ENCODE measurements at places on chromosomes 2 and 18.

GRCh38 chr2:157497638-157498314, 53.9 kb upstream of the CYTIP start:
- DNase-seq: peak; percentile 38

- DNase-seq: no peak
Measured at GRCh38 chr2:148455791-148456190, 188.8 kb upstream of the EPC2 start.

GRCh38 chr2:158953926-158954763, 14.3 kb upstream of the TANC1 start:
- DNase-seq: no peak

GRCh38 chr2:20593072-20594034, 57.5 kb downstream of the HS1BP3 start:
- DNase-seq: no peak

DNA sequence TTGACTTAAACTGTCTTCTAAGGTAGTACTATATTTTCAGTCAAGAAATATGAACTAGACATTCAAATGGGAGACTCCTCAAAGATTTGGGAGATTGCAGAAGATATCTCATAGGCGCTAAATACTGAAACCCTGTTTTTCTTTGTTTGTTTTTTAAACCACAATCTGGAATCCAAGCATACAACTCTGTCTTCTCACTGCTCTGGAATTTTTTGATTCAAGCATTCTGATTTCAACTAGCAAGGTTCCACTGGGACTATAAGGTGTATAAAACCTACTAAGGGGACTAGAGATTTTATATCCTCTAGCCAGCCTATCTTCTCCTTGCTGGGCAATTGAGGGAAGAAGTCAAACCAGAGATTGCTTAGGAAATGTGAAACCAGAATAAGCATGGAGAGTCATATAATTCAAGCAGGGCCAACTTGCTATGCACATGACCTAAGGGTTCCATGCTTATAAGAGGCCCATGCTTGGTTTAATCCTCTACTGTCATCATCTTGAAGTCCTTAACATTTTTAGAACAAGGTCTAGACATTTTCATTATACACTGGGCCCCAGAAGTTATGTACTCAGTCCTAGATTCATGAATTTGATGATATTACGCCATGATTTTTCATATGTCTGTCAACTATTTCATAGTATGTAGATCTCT, 405.5 kb downstream of the PARD3B start:
- no peak for DNase-seq

DNA sequence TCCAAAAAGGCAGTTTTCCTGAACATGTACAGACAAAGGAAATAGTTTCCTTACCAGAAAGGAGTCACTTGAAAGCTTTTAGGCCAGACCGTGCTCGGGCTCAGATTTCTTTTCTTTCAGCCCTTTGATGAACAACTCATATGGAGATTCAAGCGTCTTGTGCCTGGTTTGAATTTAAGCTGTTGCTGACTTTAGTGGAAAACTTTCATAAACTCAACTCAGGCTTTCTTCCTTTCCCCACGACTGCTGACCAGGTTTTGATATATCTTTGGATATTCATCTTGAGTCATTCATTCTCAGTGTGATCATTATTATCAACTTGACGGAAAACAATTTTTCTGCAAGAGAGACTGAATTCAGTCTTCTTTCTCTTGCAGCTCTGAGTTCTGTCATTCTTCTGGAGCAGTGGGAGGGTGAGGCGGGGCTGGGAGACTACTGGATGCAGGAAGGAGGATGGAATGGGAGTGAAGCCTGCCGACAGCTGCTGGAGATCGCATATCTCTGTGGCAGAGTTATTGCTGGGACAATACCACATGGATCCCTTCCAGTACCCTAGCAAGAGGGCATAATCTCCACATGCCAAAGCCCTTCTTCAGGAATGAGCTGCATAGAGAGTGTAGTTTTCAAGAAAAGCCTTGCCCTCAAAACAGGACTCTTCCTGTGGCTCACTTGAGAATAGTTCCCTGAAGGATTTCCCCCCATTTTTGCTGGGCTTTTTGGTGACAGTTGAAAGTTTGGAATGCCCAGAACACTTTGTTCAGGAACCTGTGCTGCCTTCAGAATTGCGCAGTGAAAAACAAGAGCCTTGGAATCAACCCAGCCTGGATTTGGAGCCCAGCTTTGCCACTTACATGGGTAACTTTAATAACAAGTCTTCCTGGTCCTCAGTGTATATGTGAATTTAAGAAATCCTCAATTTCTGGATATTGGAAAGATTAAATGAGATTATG, 364.4 kb downstream of the ZNF521 start:
- DNase-seq: no peak

- DNase-seq: no peak
Measured at GRCh38 chr2:109690822-109691541, 76.8 kb downstream of the SOWAHC start.

GRCh38 chr2:81739966-81740365, 1435.4 kb upstream of the LRRTM1 start:
- no peak for DNase-seq

DNA sequence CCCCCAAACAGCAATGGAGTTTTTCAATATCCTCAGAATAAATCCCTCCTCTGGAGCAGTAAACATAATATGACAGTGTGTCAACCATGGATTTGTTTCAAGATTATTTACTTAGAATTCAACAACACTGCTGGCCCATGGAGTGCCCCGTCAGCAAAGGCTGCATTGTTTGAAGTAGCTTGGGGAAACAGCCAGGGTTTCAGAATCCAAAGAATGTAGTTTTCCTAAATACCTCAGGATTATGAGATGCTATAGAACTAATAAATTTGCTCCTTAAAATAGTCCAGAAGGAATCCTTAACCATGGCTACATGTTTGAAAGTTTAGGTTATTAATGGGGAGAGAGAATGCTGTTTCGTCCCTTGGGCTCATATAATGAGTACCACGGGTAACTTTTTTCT, 13.1 kb upstream of the CETN1 start:
- DNase-seq: no peak

GRCh38 chr2:7375901-7376300, 458.7 kb downstream of the RNF144A start:
- no peak for DNase-seq

DNA sequence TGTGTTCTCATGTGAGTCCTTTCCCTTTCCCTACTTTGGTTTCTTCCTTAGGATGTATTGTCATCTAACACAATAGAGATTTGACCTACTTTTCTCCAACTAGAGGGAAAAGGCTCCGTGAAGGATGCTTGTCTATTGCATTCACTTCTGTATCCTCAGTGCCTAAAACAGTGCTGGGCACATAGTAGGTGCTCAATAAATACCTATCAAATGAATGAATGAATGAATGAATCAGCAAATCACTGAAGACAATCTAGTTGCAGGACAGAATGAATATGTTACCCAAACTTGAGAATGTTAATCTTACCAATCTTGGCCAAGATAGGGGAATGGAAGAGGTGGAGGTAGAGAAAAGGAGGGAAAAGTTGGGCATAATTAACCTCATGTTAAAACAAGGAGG, 277.0 kb upstream of the FBXO11 start:
- no peak for DNase-seq

DNA sequence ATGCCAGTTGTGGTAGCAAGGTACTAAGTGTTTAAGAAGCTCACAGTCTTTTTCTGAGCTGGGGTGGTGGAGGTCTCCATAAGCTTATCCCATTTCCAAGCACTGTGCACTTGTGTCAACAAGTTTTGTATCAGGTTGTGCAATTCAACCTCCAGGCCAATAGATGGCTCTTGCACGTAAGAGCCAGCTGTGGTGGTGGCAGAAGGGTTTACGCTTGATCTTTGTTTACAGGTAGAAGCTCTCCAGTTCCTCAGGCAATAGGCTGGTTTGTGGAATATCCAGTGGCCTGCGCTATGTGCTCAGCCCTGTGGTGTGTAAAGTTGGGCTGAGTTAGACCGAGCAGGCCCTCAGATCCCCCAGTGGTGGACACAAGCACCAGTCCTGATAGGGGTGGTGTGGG, 89.7 kb upstream of the CNTNAP5 start:
- no peak for DNase-seq

GRCh38 chr2:118246726-118247125, 158.5 kb downstream of the INSIG2 start:
- no peak for DNase-seq

GRCh38 chr2:183029219-183029618, 9.0 kb downstream of the NCKAP1 start:
- no peak for DNase-seq

DNA sequence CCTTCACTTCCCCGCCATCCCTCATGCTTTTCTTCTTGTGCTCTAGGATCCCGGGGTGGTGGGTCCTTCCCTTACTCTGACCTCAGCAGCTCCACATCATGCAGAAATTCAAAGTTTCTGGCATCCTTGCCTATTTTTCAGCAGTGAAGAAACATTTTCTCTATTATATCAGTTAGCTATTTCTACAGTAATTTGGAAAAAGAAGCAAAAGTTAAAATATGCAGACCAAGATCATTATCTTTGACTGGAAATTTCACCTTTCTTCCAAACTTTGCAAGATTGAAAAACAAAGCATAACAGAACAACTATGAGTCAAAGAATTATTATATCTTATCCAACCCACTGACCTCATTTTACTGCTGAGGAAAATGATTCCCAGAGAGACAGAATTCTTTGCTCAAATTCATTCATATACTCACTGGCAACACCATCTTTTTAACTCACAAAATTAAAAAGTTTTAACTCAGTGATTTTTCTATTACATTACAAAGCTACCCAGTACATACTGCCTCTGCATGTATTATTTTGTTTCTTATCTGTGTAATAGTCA, 40.5 kb downstream of the ANTXR1 start:
- DNase-seq: no peak

- no peak for DNase-seq
Measured at GRCh38 chr2:233093721-233094120, 33.6 kb downstream of the INPP5D start.

DNA sequence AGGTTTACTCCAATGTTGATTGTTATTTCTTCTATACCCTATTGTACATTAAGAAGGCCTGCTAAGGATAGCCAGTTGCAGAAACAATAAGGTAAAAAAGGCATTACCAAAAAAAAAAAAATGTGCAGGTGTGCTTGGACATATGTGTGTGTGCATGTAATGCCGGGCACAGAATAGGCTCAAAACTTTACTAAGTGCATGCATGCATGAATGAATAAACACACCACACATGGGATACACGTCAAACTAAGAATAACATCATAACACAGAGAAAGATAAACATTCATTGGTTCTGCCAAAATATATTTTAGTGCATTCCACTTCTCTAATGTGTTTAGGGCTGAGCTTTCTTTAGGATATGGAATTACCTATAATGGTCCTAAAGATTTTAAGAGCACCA, 298.2 kb downstream of the TCF4 start:
- no peak for DNase-seq

GRCh38 chr2:20573620-20574422, 77.1 kb downstream of the HS1BP3 start:
- no peak for DNase-seq

GRCh38 chr2:145652036-145652435, 1132.1 kb upstream of the ZEB2 start:
- DNase-seq: no peak

- DNase-seq: no peak
Measured at GRCh38 chr2:152464851-152465470, 130.0 kb downstream of the FMNL2 start.

- DNase-seq: no peak
Measured at GRCh38 chr2:313991-314390, 26.1 kb upstream of the ALKAL2 start.

GRCh38 chr2:54871457-54872107, 148.1 kb downstream of the EML6 start:
- DNase-seq: no peak

DNA sequence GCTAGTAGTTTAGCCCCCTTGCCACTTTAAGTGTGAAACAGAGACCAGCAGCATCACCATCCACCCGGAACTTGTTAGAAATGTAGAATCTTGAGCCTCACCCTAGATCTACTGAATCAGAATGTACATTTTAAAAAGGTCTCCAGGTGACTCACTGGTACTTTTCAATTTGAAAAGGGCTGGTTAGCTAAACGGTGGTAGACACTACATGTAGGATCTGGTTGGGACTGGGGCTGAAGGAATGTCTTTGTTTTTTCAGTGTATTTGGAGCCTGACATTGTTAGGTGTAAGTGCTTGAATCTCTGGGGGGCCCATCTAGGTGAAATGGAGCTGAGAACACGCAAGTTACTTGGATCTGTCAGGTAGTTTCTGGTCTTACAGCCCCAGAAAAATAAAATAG, 44.0 kb upstream of the XPO1 start:
- DNase-seq: no peak

DNA sequence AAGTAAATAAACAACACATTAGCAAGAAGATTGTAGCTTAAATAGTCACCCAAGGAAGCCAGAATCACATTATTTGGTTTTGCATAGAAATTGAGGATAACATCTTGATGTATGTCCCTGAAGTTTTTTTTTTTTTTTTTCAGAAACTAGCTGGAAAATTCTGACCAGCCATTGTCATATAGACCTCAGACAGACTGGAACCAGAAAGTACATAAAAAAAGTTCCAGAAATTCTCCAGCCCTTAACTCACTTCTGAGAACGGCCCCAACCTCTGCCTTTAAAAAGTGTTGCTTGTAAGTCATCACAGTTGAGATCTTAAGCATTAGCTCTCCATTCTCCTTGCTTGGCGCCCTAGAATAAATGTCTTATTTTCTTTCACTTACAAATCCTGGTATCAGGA, 350.5 kb downstream of the CCDC85A start:
- no peak for DNase-seq

DNA sequence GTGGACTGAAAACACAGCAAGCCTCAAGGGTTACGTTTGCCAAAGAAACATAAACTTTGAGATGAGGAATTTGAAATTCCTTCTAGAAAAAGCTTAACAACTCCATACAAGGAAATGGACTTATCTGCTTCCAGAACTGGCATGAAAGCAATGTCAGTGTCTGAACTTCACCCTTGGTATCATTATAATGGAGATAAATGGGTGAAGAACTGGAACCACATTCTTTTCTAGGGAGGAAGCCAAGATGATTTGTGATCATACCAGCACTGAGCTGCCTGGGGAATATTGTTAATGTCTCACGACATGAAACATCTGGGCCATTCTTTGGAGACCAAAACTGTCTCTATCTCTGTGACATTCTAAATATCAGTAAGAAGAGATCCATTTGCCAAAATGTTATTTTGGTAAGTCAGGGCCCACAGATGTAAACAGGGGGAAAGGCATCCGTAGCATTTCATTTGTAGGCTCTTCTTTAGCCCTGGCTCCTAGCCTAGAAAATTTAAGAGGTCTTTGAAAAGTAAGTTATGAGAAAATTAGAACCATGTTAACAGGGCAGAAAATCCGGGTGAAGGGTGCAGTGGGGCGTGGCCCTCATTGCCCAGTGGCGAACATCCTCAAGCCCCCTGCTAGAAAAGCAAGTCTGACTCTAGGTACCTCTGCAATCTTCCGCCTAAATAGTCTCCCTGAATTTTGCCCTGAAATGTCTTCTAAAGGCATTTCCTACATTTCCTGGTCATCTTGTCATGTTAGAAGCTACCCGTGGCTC, 295.3 kb upstream of the EPAS1 start:
- no peak for DNase-seq

GRCh38 chr2:44715671-44716081, 225.8 kb upstream of the SIX3 start:
- no peak for DNase-seq

- no peak for DNase-seq
Measured at GRCh38 chr18:79468119-79468789, 72.5 kb downstream of the NFATC1 start.
